ENCODE measurements at places on chromosomes 11 and 22. TPM values are rescaled to one million over a fixed set of nuclear protein-coding genes. Genes with fewer than 3 reads are reported as not detected.

DNA sequence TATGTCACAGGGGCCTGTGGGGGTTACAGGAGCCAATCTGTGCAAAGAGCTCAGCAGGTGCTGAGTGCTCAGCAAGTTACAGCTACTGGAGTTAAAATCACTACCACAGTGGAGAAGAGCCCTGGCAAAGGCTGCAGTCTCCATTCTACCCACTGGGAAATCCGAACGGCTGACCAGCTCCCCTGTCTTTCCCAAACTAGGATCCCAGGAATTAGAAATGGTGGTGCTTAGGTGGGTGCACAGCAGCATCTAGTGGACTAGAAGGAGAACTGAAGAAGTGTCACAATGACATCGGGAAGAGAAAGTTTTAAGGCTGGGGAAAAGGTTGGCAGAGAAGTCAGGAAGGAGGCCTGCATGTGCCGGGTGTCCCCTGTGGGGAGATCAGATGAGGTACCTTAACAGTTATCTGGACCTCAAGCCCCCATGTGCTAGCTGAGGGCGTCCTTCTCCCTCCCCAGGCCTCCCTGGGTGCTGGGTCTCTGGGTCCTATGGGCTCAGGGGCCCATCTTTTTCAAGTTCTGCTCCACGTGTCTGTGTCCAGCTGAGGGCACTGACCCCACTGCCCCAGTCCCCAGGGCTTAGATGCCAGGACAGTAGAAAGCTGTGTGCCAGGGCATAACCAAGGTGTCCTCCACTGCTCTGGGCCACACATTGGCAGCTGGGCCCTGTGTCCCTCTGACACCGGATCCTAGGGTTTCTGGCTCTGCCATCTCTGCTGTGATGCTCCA lies 1.9 kb downstream of the PIWIL3 start:
- DNase-seq: peak; percentile 83

GTPBP1 gene
- total RNA-seq: 40.8 TPM

- DNase-seq: no peak
Observed at GRCh38 chr11:94010136-94010535, 11.0 kb upstream of the HEPHL1 start.

LMF2 gene
- 38.2 TPM for total RNA-seq

CHADL gene
- total RNA-seq: not detected

DNA sequence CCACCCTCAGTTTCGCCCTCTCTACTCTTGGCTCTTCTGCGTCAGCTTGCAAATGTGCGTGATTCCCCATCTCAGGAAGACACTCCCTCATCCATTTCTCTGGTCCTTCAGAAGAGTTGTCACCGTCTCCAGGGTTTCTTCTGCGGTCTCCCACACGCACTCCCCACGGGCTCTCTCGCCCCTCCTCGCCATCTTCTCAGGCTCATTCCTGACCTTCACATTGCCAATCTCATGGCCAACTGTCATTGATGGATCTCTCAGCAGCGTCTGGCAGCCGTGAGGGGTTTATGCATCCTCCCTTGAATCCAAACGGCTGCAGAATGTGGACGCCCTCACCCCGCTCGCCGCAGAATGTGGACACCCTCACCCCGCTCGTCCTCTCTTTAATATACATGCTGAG lies 10.5 kb downstream of the SYNGR1 start:
- DNase-seq: no peak

IGLL1 gene
- not detected for total RNA-seq

DNA sequence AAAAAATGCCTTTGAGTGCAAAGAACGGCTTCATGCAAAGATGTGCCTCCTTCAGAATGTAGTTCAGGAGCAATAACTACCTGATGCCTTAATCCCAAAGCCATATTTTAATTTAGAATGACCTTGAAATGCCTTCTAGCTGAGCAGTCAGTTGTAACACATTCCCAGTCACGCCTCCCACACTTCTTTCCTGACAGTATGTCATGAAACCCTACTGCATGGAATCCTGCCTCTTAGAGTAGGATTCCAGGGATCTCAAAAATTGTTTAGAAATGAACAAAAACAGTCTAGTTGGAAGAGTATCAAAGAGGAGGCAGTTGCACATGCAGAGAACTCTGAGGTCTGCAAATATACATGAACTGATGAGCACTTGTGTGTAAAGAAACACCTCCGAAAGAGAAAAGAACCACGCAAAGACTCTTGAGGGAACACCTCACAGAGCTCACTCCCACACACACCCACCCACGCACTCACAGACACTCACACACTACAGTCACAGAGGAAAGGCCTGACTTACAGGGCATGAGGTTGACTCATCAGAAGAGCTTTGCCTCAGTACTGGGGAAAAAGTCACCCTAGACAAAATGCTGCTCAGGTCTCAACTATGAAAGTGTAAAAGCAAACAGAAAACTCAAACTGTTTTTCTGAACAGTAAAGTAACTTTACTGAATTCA lies 77.4 kb downstream of the GGTLC2 start:
- DNase-seq: no peak

ESAM gene
- total RNA-seq: 0.26 TPM

DNA sequence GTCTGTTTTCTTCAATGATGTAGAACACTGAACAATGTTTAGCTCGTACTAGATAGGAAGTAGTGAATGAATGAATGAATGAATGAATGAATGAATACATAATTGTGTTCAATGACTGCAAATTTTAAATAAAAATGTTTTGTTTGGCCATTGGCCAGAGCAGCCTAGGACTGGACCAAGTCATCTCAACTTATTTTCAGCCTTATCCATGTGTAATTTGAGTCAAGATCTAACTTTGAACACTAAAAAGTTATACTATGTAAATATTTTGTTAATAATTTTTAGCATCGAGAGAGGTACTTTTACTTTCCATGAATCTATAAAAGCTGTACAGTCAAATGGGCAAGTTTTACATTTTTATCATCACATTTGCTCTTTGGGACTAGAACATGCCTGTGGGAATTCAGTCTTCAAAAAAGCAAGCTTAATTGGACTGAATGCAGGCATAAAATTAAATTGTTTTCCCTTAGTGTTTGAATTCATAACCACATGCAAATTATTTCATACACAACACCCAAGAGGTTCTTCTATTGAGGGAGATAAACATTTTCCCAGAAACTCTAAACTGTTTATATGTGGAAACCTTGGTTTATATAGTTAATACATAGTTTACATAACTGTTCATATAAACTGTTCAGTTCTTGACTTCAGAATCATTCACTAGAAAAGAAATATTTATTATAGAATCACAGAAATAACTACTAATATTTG lies 222.1 kb upstream of the ANO3 start:
- DNase-seq: no peak

GRCh38 chr22:19693981-19694670 lies 20.2 kb upstream of the SEPTIN5 start:
- DNase-seq: no peak

LRP5 gene
- 24.0 TPM for total RNA-seq

DNA sequence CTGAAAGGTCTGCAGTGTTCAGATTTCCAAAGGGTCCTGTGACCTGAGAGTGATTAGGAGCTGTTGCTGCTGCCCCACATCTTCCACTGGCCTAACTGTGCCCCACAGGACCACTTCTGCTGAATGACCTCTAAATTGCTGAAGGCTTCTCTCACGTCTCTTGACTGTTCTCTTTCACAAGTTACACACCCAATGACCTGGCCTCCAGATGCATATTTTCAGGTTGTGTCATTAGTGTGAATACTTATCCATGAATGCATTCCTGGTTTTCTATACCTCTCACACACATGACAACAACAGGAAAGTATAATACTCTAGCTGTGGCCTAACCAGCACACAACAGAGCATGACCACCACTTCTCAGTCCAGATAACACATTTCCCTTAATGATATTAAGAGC lies 15.4 kb downstream of the PRR14L start:
- no peak for DNase-seq

DNA sequence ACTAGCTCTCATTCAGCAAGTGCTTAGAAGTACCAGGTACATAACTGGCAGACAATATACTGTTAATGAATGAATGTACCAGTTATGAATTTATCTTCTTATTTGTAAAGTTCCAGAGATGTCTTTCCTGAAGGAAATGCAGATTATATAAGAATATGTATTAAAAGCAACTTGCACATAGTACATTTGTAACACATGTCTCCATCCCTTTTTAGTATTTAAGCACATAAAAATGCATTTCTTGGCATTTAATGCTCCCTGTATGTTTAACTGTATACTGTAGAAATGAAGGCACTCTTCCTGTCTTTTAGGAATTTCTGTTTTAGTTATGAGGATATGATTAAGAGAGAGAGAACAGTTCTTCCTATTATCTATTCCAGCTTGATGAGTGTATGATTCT lies 241.3 kb downstream of the NELL1 start:
- DNase-seq: no peak

POU2F3 gene
- 1.4 TPM for total RNA-seq

TRIM49C gene
- total RNA-seq: not detected

DNA sequence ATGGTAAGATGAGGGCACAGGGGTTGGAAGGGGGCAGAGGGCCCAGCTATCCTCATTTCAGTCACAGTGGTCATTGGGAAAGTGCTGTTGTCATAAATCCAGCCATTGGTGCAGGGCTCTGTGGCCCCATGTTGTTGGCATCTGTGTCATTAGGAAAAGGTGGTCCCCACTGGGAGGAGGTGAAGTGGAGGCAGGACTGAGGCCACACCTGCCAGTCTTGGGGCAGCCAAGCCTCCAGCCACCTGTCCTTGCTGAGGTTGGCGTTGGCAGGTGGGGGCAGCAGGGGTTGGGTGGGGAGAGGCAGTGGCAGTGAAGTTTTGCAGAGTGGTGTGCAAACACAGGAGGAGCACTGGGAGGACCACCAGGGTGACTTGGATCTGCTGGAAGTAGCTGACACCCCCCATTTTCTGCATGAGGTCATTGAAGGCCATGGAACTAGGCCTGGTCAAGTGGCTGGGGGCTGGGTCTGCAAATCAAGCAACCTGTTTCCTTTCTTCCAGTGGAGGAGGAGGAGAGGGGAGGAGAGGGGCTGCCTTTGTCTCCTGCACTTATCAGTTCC lies 25.3 kb downstream of the SLC22A6 start:
- DNase-seq: no peak

DNAJB7 gene
- total RNA-seq: not detected

KCTD14 gene
- 5.3 TPM for total RNA-seq

DNA sequence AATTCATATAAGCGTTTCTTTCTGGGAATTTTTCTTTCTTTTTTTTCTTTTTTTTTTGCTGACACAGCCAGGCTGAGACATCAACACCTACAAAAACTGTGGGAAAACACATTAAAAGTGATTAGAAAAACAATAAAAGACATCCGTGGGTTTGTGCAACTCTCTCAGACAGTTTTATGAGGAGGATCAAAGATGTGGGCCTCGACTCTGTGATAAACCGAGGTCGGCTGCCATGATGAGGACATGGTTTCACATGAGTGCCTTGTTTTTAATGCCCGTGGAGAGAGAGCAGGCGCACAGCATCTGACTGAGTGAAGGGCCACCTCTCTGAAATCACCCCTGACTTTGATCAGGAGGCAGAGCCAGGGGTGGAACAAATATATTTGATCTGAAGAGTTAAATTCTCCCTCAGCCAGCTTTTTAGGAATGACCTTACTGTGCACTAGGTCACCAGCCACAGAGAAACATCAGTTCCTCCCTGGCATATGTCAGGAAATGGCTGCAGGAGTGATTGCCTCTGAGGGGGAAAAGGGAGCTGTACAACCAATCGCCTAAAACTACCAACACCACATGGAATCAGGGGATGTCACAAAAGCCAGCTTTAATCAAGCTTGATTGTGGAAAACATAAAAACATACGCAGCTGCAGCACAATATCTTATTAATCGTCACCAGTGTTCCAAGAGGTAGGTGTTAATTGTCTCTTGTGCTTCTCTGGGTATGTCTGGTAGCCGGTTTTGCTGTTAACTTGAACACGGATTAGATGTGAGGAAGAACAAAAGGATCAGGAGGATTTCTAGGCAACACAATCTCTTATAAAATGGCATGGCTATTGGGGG lies 164.7 kb downstream of the MAML2 start:
- no peak for DNase-seq

- no peak for DNase-seq
Observed at GRCh38 chr11:95266751-95267374, 35.9 kb upstream of the SESN3 start.

GRCh38 chr11:44944181-44944852 lies 6.4 kb downstream of the TP53I11 start:
- DNase-seq: peak; percentile 52

- DNase-seq: no peak
Observed at GRCh38 chr11:134032501-134033091, 36.3 kb upstream of the JAM3 start.

GRCh38 chr11:102226702-102227490 lies 90.4 kb upstream of the BIRC3 start:
- peak; percentile 75 for DNase-seq

MAPK8IP2 gene
- not detected for total RNA-seq

MRGPRE gene
- total RNA-seq: not detected

- peak; percentile 85 for DNase-seq
Observed at GRCh38 chr11:66068154-66068821, 1.8 kb upstream of the PACS1 start.

TNNT3 gene
- total RNA-seq: 0.40 TPM

PGR gene
- 0.07 TPM for total RNA-seq

DNA sequence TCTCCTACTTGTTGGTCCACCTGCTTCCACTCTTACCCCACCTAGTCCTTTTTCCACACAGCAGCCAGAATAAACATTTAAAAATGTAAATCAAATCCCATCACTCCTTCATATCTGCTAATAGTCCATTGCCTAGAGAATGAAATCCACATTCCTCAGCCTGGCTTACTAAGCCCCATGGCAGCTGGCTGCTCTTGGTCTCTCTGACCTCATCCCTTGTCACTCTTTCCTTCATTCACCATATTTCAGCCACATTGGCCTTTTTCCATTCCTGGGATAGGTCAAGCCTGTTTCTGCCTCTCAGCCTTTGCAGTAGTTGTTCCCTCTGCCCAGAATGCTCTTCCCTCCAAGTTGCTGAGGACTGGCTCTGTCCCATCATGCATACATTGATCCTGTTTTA lies 512.8 kb downstream of the INSC start:
- no peak for DNase-seq

DNA sequence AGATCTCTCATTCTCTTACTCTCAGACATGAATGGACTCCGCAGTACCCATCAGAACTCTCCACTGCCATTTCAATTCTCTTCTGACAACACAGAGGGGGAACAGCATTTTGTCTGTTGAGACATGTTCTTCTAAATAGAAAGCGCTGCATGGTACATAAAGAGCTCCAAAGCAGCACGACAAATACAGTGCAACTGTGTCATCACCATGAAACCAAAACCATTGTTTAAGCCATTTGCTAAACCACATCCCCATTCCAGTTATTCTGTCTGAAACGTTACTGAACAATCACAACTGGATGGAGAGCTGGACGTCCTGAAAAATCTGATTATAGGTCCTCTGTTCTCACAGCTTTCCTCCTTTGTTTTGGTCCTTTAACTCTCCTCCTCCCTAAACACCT lies 17.9 kb upstream of the TENM4 start:
- DNase-seq: no peak

- DNase-seq: no peak
Observed at GRCh38 chr11:61962213-61963015, 5.0 kb downstream of the FTH1 start.

RIN1 gene
- 2.6 TPM for total RNA-seq

GRCh38 chr22:16601437-16602223 lies 9.0 kb upstream of the CCT8L2 start:
- no peak for DNase-seq

- no peak for DNase-seq
Observed at GRCh38 chr22:47629273-47629711, 866.8 kb downstream of the TBC1D22A start.

SEC14L6 gene
- total RNA-seq: 2.4 TPM

- DNase-seq: peak; percentile 21
Observed at GRCh38 chr11:119432484-119433357, 9.7 kb upstream of the THY1 start.

Measured in neural progenitor cell (in vitro differentiated cells).